AG10803 (cell line): ENCODE measurements at places on chromosomes 16 and 17.
A peak's percentile ranks its signal among the peaks of the same experiment; 100 is the strongest.

DNA sequence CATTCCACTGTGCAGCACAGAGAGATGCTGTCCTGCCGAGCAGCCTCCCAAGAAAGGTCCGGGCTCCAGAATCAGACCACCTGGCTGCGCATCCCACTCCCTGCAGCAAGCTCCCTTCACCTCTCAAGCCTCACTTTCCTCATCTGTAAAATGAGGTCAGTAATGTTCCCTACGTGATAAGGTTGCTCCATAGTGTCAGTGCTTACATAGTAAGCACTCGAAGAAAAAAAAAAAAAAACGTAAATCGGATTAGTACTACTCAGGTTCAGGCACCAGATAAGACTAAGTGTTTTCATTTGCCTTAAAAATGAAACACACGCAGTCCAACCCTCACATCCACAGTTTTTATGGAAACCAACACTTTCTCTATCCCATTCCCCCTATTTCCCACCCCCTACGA is 76.7 kb downstream of the CCT6B start:
- no peak for DNase-seq

DNA sequence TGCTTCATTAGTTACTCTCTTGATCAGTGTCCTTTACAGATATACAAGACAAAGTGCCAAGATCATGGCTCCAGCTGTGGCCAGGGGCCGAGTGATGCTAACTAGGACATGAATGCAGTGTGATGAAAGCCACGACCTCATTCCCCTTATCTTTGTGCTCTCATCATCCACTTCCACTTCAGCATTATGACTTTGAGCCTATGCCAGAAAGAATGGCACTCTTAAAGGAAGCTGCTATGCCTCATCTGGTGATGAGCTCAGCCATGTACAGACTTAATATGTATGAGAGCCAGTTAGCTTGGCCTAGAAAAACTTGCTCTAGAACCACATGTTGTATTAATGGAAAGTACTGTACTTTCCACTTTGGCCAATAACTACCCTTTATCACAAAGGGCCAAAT is 179.1 kb downstream of the TOX3 start:
- DNase-seq = no peak

- no peak for DNase-seq
Measured at GRCh38 chr16:89484923-89485679, 5.3 kb downstream of the ANKRD11 start.

DNA sequence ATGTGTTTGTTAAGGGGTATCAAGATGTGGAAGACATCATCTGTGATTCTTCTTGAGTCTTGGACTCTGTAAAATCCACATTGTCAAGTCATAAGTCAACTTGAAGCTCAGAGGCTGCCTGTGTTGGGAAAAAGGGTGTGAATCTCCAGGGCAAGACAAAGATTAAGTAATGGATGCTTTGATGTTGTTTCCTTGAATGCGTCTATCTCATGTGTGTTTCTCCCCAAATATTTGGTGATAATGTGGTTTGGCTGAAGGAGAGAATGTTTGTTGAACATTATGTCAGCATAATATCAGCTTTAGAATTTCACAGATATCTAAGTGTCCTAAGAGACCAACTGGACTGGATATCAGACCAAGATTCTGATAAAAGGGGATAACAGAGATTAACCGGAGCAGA is 24.1 kb upstream of the KCNJ16 start:
- no peak for DNase-seq

- no peak for DNase-seq
Measured at GRCh38 chr16:58820411-58820810, 86.3 kb upstream of the GOT2 start.

DNA sequence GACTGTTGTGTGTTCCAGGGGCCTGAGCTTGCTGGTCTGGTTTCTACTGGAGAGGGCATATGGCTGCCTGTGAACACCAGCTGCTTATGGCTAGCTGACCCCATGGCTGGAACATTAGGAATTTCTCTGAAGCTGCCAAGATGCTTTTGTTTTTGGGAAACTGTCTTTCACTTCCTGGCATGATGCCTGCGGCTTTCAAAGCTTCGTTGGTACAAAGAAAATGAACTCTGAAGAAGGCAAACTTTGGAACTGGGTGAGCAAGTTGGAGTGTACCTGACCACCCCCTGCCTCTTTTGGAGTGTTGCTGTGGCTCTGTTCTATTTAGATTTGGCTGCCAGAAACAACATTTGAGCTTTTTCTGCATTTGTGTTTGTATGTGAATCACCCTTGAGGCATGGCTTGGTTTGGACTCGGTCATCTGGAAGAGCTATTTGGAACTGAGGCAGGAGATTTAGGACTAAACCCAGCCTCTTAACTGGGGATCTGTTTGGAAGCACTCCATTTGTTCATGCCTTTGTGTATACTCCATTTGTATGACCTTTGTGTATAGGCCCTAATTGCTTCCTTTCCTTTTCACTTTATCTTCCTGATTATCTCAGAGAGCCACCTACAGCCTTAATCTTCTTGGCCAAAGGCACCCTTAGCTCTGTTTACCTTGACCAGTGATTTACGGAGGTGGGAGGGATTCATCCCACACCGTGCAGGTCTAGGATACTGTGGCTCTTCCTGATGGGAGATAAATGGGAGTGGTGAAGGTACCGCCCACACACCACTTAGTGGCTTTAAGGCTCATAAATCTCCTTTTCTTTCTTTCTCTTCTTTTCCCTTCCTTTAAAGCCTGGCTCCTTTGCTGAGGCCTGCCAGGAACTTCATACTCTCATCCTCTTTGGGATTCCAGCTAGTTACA is 7.3 kb upstream of the CPHXL start:
- peak; percentile 86 for DNase-seq

- DNase-seq = no peak
Measured at GRCh38 chr16:87068762-87069150, 248.4 kb downstream of the C16orf95 start.

DNA sequence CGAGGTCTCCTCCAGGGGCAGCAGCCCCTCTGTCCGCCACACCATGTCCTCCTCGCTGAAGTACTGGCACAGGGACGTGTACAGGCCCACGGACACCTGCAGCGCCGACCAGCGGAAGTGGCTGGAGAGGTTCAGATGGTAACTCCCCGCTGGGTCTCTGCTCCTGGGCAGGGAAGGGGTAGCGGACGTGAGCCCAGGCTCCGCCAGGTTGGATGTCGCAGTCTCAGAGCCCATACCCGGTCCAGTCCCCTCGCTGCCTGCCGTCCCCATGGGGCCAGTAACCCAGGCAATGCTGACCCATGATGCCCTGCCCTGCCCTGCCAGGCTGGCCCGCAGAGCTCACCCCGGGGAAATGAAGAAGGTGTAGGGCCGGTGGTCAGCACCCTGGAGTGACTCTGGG is 33.2 kb downstream of the PKD1 start:
- no peak for DNase-seq

DNA sequence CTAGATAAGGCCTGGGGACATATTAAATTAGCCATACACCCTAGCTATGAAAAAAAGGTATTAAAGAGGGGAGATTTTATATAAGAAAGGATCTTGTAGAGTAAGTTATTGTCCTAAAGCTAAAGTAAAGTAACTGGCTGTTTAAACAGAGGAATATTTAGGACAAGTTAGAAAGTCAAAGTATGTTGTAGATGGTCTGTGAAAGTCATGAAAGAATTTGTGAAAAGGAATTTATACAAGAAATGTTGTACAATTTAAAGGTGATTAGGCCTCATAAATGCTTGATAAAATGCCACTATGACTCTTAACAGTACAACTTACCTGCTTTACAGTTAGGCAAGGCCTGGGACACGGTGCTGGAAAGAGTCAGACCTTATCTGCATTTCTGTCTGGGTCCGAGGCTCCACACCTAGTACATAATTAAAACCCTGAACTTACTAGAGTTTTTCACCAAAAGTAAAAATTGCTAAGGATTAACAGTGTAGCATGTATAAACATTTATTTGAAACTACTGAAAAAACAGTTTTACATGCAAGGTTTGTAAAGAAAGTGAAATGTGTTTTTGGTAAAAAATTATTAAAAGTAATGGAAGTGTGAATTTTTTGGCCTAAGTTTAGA is 445.3 kb upstream of the TOM1L1 start:
- DNase-seq = no peak

DNA sequence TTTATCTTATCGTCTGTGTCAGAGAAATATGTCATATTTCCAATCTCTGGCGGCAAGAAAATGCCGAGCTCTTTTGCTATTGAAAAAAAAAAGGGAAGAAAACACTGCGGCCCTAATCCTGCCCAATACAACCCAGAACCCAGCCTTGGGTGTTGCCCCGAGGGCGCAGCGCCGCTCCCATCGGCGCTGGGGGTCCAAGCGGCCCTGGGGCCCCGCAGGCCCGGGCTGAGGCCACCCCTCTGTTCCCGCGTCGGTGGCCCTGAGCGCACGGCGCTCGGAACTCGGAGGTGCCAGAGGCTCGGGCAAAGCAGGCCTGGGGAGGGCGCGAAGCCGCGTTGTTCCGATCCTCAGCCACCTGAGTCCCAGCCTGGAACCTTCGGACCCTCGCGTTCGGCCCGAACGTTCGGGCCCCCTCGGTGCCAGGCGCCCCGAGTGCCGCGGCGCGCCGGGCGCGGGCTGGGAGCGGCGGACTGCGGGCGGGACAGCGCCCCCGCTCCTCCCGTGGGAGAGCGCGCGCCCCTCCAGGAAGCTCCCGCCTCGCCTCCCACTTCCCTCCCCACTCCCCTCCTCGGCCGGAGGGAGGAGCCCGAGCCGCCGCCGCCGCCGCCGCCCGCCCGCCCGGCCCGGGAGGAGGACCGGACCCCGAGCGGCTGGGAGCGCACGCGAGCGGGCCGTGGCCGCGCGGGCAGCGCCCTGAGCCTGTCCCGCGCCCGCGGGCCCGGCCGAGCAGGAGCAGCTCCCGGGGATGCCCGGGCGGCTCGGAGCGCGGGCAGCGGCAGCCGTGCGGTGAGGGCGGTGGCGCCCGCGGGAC is at the start of gene CPNE2:
TSS of gene CPNE2 (plus strand) at position 609 of the 811 bp plus-strand sequence. CDS start 18,160 bp downstream, outside the sequence.
- peak; percentile 44 for DNase-seq

DNA sequence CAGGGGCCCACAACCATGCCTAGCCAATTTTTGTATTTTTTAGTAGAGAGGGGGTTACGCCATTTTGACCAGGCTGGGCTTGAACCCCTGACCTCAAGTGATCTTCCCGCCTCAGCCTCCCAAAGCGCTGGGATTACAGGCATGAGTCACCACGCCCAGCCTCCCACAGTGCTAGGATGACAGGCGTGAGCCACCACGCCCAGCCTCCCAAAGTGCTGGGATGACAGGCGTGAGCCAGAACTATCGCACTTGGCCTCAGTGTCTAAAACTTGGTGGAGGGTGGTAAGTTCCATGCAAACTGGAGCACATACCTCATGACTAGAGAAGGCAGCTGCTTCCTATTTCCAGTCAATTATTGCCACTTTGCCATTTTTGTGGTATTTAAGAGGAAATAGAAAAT is 7.1 kb downstream of the HSD17B2 start:
- peak; percentile 17 for DNase-seq

GRCh38 chr16:60929-61878 is 7.6 kb downstream of the SNRNP25 start:
- no peak for DNase-seq

DNA sequence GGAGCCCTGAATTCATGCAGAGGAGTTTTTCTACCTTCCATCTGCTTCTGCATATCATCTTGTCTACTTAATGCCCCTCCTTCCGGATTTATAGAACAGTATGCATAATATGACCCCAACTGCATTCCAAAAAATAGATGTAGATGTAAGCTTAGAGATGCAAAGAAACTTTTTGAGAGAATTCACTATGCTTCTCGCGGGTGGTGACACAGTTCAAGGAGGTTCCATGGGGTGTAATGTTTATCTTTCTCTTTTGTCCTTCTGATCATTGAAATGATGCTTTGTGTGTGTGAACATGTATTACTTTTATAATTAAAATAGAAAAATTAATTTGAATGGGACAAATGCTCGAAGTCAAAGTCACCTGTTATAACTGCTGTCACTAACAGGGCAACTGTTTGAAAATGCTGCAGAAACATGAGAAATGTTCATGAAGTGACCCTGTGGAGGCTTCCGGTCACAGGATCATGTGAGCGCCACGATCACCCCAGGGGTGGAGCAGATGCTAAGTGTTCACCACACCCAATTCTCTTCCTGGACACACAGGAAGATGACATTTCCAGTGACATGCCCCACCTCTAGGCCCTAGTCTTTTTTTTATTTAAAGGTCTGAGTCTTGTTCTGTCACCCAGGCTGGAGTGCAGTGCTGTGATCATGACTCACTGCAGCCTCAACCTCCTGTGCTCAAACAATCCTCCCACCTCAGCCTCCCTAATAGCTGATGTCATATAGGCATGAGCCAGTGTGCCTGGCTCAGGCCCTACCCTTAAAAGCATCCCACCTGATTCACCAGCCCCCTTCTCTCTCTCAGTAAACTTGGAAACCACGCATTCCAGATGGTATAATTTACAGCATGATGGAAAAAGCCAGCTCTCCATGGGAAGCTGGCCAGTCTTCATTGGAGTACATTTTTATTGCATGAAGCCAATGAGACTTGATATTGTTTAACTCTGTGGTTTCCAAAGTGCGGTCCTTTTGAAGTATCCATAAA is 21.0 kb upstream of the AGRP start:
- DNase-seq = no peak
